ENCODE measurements at places on chromosomes 12 and 14. TPM values are rescaled to one million over a fixed set of nuclear protein-coding genes. Genes with fewer than 3 reads are reported as not detected.
A peak's percentile ranks its signal among the peaks of the same experiment; 100 is the strongest.

- H3K27me3 ChIP-seq, result no peaks in the 10 kb centered on the region
- peak overlapping the region; percentile 19 for H3K27ac ChIP-seq
- no peaks in the 10 kb centered on the region for H3K36me3 ChIP-seq
- H3K4me1 ChIP-seq, result no peaks in the 10 kb centered on the region
Observed at GRCh38 chr12:92064422-92064821, 81.2 kb downstream of the BTG1 start.

- no peaks in the 10 kb centered on the region for H3K27me3 ChIP-seq
- no peaks in the 10 kb centered on the region for H3K36me3 ChIP-seq
- H3K4me1 ChIP-seq, result no peaks in the 10 kb centered on the region
- H3K27ac ChIP-seq, result peak within 1 kb of the TSS; percentile 98
Observed at GRCh38 chr12:12891080-12891880, at the start of gene GPRC5A. GPRC5A (plus strand) TSS chr12:12891562; CDS start chr12:12908250, 16,688 bp downstream.

GRCh38 chr12:27361372-27361771, 28.7 kb downstream of the BMAL2 start:
- DNase-seq, result no peak
- no peaks in the 10 kb centered on the region for H3K27me3 ChIP-seq
- H3K4me3 ChIP-seq, result no peak overlapping the region
- H3K36me3 ChIP-seq, result no peaks in the 10 kb centered on the region

Gene PRH2
- not detected for total RNA-seq

Gene B3GNT4
- total RNA-seq, result not detected

DNA sequence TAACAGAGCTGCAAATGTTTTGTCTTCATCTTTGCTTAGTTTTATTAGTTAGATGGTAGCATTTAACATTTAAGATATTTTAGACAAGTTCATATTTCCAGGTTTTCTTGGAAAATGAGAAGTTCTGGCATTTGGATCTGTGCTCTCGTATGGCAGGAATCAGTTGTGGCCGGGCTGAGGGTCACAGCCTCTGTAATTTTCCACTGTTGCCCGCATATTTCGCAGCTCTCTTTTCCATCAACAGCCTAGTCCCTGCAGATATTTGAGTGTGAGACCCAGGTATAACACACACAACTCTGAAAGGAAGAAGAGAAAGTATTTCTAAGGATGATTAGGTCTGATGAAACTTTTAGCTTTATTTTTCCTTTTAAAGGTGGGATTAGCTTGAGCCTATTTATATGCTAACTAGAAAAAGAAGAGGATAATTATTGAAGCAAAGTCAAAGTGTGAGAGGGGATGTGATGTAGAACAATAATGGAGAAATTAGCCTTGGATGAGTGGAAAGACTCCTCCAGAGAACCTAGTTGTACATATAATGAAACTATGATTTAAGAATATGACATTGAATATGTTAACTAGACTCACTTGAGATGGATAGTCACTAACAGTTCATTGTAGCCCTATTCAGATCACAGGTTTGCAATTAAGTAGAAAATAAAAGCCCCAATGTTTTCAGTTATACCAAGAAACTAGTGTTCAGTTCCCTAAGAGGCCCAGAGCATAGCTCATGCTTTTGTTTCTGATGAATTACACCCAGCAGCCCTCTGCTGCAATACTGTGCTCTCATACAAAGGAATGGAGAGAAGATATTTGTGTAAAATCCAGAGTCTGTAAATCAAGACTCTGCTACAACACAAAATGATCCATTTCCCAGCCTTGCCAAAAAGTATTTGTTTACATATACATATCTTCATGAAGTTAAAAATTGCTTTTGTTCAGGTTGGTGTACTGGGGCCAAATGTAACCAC, 158.4 kb downstream of the C12orf50 start:
- H3K27me3 ChIP-seq, result no peaks in the 10 kb centered on the region
- DNase-seq, result no peak
- H3K27ac ChIP-seq, result no peak overlapping the region
- H3K4me3 ChIP-seq, result no peak overlapping the region
- H3K36me3 ChIP-seq, result no peaks in the 10 kb centered on the region

Gene CRADD
- total RNA-seq, result 44.2 TPM

DNA sequence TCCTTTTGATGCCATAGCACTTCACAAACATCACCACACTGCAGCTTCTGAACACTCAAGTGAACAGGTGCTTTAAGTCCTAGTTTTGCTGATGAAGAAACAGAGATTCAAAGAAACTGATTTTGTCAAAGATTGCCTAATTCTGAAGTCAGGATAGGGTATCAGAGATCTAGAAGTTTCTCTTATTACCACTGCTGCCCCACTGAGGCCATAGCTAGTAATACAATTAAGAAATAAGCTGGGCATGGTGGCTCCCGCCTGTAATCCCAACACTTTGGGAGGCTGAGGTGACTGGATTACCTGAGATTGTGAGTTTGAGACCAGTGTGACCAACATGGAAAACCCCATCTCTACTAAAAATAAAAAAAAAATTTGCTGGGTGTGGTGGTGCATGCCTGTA, 458.3 kb upstream of the SEL1L start:
- H3K4me1 ChIP-seq, result no peaks in the 10 kb centered on the region
- no peaks in the 10 kb centered on the region for H3K36me3 ChIP-seq
- H3K4me3 ChIP-seq, result no peak overlapping the region
- H3K27me3 ChIP-seq, result no peaks in the 10 kb centered on the region
- no peak for DNase-seq
- H3K27ac ChIP-seq, result no peak overlapping the region

Gene XPOT
- 41.0 TPM for total RNA-seq

Gene TAS2R13
- 3.5 TPM for total RNA-seq

GRCh38 chr14:50854521-50854920, 17.3 kb upstream of the ABHD12B start:
- H3K27ac ChIP-seq, result no peak overlapping the region
- H3K4me3 ChIP-seq, result no peak overlapping the region
- H3K27me3 ChIP-seq, result no peaks in the 10 kb centered on the region
- DNase-seq, result no peak
- no peaks in the 10 kb centered on the region for H3K4me1 ChIP-seq

GRCh38 chr12:49674318-49674981, 32.8 kb downstream of the FMNL3 start:
- H3K27ac ChIP-seq, result peak overlapping the region; percentile 91
- no peak for DNase-seq
- no peaks in the 10 kb centered on the region for H3K36me3 ChIP-seq

- no peaks in the 10 kb centered on the region for H3K36me3 ChIP-seq
- H3K27ac ChIP-seq, result no peak overlapping the region
- no peak for DNase-seq
Observed at GRCh38 chr12:95321516-95322246, 104.1 kb downstream of the VEZT start.
